ENCODE measurements at places on chromosomes 7 and 10. TPM values are rescaled to one million over a fixed set of nuclear protein-coding genes. Genes with fewer than 3 reads are reported as not detected.

ZNF727 gene
- not detected for total RNA-seq

SYT15B gene
- under 0.01 TPM for total RNA-seq

NPM3 gene
- 62.8 TPM for total RNA-seq

MALSU1 gene
- total RNA-seq = 57.8 TPM

MKX gene
- total RNA-seq = not detected
